NCI-H2171 treated with DMSO at 0.1 percent for 48 hours (cell line): ENCODE measurements at places on chromosomes 7 and 10.

DNA sequence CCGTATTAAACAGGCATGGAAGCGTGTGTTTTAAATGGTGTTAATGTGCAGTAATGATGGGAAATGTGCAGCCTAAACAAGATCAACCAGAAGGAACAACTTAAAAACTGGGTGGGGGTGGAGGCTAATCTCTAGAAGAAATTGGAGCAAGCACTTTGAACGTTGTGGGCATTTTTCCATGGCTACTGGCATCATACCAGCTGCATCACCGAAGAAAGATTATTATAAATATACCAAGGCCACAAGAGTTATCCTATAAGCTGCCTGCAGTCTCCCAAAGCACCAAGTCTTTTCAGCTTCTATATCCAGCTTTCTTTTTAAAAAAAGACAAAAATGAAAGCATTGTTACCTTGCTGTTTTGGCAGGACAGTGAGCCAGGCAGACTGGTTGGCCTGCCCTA, 79.9 kb downstream of the FGFR2 start:
- no peak for DNase-seq

- DNase-seq = no peak
Observed at GRCh38 chr7:20307901-20308300, 22.8 kb upstream of the ITGB8 start.

GRCh38 chr10:69499726-69500689, 48.7 kb downstream of the TSPAN15 start:
- DNase-seq = no peak

- no peak for DNase-seq
Observed at GRCh38 chr7:2862831-2863361, 18.8 kb upstream of the GNA12 start.

DNA sequence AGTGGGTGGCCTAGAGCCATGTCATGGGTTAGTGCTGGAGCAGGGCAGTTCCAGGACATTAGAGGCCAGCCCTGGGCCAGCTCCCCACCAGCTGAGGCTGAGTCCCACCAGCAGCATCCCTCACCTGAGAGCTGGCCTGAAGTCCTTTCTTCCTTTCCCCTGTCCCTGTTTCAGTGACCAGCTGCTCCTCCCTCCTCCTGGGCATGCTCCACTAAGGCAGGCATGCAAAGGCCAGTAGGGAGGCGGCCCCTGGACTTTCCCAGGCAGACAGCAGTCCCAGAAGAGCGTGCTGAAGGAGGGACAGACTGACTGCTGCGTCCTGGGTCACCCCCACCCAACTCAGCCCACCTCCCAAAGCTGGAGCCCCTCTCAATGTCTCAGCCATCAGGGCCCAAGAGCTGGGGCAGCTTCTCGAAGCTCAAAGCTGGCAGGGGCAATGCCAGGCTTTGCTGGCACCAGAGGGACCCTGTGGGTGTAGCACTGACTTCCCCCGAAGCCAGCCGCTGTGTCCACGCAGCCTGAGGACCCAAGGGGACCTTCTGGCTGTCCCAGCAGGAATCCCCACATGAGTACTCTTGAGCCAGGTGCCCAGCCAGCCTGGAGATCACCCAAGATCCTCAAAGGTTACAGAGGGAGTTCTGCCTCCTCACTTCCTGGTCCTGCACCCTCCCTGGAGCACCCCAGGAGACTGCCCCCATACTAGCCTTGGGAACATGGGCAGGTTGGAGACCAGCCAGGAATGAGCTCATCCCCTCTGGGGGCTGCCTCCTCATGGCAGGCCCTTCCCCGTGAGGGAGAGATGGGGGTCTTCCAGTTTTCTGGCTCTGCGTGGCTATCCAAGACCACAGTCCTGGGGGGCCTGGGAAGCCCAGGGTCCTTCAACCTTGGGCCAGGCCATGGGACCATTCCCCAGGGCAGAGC, 35.2 kb upstream of the RET start:
- DNase-seq = no peak

DNA sequence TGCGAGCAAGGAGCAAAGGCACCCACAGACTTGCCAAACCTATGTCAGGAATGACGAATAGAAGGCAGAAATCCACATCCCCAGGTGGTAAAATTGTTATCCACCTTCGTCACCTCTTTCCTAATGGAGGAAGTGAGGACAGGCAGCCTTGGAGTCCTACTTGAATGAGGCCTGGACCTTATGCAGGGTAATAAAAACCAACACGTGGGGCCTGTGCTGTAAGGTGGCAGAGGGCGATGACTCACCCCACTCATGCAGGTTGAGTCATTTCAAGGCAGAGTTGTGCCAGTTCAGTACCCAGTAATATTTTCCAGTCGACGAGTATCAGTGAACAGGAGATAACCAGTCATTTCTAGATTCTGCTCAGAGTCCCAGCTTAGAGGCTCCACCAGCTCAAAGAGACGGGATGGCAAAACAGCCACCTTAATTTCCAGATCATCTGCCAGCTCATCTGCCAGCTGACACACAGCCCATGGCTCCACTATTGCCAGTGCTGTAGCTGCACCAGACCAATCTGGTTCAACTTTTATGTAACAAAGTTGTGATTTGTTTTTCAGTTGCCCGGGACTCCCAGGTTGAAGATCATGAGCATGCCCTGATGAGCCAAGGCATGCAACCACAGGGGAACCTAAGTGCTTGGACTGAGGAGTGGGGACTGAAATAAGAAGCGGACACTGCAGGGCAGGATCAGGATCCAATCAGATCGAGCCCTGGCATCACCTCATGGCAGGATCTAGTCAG, 176.2 kb upstream of the ITGB1 start:
- DNase-seq = no peak

GRCh38 chr7:69203871-69204270, 394.4 kb upstream of the AUTS2 start:
- no peak for DNase-seq

GRCh38 chr10:35232527-35232926, 103.8 kb upstream of the CCNY start:
- DNase-seq = peak; percentile 13

DNA sequence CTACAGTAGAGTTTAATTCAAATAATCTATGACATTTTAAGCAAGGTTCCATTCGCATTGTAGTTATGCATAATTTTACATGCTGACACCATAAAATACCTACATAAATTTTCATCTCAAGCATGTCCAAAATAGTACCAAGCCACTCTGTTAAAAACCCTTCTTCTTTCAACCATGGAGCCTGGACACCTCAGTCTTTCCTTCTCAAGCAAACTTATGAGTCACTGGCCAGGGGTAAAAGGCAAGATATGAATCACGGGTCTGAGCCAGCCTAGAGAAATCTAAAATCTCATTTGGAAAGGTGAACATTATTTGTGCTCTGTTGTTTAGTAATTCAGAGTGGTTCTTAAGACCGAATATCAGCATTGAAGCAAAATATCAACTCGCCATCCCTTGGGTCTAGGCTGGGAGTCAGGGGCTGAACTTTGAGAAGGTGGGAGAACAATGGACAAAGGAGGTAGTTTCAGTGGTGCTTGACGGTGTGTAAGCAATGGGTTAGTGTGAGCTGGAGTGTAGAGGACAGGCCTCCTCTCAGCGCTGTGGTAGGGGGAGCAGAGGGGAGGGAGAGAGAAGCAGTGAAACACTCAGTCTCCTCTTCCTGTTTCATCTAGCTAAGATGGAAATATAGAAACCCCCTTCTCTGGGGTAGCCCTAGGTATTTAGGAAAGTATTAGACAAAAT, 19.1 kb upstream of the GPAM start:
- no peak for DNase-seq

- DNase-seq = no peak
Observed at GRCh38 chr7:7707246-7707645, 11.2 kb downstream of the RPA3 start.

DNA sequence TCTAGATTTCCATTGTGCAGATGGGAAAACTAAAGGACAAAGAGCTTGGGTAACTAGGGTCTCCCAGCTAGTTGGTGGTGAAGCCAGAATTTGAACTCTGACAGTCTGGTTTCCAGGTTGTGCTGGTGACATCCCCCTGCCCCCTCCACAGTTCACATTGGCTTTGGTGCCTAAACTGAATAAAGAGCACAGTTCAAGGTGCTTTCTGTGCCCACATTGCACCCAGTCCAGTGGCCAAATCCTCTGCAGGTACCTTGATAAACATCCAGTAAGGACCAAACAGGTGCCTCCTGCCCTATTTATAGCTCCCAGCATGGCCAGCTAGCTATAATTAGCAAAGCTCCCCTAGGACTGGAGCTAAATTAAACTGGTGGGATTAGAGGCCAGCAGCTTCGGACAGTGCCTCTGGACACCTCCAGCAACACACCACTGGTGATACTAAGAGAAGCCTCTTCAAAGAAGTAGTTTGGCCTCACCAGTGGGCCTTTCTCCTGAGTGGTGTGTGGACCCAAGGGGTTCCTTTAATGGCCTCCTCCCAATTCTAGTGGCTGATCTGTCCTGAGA, 59.9 kb downstream of the KCNMA1 start:
- DNase-seq = no peak

DNA sequence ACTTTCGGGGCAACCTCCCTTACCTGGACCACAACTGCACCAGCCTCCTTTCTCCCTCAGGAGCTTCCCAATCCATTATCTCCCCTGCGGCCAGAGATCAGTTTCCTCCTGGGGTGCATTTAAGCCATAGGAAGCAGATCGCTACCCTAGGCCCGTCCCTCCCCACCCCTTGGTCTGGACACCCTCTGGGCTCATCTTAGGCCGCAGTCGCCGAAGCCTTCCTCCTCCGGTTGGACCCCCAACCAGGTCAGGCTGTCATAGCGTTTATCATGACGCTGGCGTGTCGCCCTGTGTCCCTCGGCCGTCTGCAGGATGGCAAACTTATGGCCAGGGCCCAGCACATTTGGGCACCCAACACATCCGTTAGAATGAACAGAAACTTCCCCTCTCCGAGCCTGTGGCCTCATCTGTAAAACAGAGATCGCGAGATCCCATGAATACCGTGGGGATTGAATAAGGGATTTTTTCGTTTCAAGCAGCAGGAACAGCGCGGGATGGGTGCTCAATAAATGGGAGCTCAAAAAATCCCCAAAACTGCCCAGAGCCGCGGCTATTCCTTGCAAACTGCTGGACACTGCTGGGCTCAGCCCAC, 669 bp upstream of the AP5Z1 start:
- DNase-seq = peak; percentile 47

GRCh38 chr7:84339306-84339705, 144.7 kb upstream of the SEMA3A start:
- no peak for DNase-seq

DNA sequence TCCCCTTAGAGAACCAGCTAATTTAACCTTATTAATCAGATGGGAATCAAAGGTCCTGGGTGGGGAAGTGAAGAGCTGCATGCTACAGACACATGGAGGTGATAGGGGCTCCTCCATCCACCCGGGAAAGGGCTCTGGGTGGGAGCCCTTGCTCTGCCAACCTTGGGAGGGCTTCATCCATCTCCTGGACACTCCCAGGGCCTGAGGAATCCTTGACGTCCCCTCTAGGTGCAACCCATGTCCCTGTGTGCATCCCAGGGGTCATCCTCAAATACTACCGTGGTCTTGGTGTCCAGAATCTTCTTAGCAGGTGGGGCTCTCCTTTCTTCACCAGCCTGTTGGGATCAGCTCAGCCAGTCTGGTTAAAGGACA, 55.4 kb upstream of the IGFBP3 start:
- no peak for DNase-seq

DNA sequence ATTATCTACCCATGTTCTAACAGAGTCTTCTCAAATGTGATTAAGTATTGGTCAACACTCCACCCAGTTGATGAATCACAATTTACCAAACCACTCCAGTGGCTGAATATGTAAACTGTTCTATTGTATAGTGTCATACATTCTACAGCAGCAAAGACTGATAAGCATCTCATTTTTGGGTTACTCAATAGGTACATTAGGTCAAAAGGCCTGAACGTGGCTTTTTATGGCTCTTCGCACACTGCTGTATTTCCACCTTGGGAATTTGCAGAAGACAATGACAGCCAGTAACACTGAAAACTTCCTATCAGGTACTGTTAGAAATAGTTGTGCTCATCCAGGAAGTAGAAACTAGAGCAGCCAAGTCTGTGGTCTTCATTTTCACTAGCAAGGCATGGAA, 166.9 kb downstream of the GLI3 start:
- DNase-seq = no peak

- DNase-seq = no peak
Observed at GRCh38 chr7:86953219-86953618, 106.2 kb downstream of the ELAPOR2 start.

GRCh38 chr10:18429335-18429734, 222.1 kb downstream of the NSUN6 start:
- DNase-seq = no peak

DNA sequence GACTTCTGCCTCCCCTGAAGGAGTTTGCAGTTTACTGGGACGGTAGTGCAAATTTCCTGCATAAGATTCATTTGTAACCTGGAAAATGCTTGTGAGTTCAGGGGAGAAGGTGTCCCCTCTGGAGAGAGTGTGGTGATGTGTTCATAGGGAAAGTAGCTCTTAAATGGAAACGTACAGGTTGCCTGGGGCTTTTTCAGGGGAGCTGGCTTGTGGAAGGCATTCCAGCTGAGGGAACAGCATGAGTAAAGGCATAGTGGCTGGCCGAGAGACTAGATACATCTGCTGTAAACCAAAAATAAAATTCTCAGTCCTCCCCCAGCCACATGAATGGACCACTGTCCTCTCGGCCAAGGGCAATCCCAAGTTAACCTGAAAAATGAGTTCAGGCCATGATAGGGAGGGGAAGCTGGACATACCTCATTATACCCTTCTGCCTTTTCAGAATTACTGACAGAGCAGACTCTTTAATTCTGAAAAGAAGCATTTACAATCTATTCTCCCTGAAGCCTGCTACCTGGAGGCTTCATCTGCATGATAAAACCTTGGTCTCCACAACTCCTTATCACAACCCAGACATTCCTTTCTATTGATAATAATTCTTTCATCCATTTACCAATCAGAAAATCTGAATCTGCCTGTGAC, 123.7 kb downstream of the GALNT17 start:
- no peak for DNase-seq

DNA sequence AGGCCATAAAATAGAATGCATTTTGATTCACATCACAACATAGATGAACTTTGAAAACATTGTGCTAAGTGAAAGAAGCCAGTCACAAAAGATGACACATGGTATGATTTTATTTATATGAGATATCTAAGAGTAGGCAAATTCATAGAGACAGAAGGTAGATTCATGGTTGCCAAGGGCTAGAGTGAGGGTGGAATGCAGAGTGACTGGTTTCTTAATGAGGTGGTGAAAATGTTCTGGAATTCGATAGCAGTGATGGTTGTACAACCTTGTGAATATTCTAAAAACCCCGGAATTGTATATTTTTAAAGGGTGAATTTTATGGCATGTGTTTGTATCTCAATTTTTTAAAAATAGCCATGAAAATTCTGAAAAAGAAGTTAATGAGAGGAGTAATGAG, 42.9 kb downstream of the ABCB4 start:
- no peak for DNase-seq
